ENCODE measurements at places on chromosomes 2 and 18.
A peak's percentile ranks its signal among the peaks of the same experiment; 100 is the strongest.

- DNase-seq = no peak
Observed at GRCh38 chr18:78981394-78981831, 1.8 kb downstream of the SALL3 start.

GRCh38 chr2:105798595-105798994 is 53.9 kb downstream of the NCK2 start:
- DNase-seq = no peak

DNA sequence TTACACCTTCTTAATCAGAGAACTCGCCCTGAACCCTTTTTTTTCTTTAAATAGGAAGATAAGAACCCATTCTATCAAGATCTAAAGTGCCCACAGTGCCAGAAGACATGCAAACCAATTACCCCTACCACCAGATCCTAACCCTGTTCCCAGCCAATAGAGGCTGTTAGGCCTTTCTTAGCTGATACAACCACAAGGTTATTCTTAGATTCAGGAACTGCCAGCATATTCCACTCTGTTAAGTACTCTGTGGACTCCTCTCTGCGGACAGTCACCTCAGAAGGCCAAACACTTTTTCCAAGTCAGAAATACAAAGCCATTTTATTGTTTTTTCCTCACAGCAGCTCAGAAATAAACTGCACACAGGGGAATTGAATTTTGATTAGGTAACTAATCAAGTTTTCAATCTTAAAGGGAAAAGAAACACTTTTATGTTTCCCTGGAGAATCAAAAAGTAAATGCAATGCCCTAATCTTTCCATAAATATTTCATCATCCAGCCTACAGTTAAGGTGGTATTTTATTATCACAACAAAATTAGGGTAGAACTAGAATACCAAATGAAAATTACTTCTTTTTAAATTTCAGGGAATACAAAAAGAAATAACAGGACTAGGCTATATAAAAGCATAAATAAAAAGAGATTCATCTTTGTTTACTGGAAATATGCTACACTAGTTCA is 111.4 kb downstream of the NBAS start:
- no peak for DNase-seq

- DNase-seq = no peak
Observed at GRCh38 chr2:53708988-53709387, 58.6 kb upstream of the CHAC2 start.

DNA sequence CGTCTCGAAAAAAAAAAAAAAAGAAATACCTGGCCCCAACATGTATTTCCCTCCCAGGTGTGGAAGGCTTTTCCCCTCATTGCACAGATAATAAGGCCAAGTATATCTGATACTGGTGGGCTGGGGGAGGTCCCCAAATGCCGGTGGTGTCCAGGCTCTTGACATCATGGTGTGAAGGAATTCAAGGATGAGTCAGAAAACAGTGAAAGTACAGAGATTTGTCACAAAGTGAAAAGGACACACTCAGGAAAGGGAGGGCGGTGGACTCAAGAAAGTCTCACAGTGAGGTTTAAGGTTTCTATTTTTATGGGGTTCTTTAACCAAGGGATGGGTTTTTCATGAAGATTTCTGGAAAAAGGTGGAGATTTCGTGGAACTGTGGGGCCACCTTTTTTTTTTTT is 37.8 kb upstream of the FZD5 start:
- no peak for DNase-seq

DNA sequence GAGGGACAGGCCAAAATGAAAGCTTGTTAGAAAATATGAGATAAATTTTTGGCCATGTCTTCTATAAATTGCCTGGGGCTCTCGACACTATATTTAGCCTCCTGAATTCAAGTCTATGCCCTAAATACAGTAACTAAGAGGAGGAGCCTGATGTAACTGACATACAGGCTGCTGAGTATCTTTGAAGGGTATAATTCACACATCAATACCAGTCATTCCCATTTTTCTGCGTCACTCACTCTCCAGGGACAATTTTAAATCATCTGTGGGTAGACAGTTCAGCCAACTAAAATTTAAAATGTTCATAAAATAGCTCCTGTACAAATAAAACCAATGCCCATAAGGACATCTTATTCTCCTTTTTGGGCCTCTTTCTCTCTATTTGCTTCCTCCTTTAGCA is 105.9 kb downstream of the AP1S3 start:
- no peak for DNase-seq

DNA sequence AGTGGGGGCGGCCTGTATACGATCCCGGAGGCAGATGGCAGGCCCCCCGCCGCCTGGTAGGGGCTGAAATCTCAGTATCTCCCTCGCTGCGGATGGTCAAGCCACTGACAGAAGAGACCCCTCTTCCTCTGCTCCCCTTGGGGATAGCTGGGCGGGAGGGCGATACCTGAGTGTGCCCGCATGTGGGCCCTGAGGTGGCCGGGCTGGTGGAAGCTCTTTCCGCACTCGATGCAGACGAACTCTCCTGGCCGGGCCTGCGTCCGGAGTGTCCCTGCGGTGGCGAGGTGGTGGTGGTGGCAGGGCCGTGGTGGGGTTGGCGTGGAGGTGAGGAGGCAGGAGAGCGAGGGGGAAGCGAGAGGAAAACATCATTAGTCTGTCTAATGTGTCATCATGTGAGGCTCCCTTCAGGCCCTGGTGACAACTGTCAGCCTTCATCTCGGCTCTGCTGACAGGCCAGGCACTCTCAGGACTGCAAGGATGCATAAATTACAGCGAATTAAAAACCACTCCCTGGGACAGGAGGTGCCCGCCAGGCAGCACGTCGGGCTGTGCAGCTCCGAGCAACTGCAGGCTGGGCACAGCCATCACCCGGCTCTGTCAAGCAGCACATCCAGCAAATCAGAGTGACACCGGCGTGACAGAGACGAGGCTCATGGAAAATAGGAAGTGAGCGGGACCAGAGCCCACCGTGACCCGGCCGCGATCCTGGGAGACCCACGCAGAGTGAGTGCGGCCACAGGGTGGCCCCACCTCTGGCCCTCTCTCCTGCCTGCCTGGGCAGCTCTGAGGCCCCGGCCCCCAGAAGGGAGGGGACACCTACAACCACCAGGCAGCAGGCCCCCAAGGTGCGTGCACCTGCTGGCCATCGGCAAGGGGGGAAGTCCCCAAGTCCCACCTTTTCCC is 123.5 kb downstream of the ZNF516 start:
- DNase-seq = no peak

DNA sequence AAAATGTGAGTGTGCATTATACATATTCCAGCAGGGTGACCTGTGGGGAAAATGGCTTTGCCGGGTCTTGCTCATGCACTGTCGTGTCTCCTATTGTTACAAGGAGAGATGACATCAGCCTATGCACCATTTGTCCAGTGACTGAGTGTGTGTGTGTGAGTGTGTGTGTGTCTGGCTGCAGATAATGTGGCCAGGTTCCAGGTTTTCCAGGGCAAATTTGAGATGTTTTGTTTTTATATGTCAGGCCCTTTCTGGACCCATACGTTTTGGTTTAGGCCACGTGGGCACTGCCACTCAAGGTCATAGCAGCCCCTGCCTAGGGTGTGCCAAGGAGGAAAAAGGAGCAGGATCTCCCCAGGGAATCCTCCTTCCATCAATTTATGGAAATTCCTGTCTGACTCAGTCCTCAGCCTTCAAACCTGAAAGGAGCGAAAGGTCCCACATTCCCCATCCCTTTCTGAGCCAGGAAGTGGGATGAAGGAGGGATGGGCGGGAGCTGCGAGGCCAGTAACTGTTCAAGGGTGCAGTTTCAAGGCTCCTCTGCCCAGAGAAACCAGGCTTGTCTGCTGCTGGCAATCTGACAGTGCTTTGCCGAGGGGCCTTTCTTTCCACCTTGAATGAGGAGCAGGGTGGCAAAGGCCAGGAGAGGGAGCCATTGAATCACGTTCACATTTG is 93.0 kb upstream of the SMAD2 start:
- no peak for DNase-seq

- no peak for DNase-seq
Observed at GRCh38 chr2:80209458-80209857, 95.1 kb downstream of the LRRTM1 start.

- no peak for DNase-seq
Observed at GRCh38 chr2:38907743-38908562, 18.3 kb downstream of the ARHGEF33 start.

- no peak for DNase-seq
Observed at GRCh38 chr2:213017404-213017803, 134.0 kb downstream of the IKZF2 start.

DNA sequence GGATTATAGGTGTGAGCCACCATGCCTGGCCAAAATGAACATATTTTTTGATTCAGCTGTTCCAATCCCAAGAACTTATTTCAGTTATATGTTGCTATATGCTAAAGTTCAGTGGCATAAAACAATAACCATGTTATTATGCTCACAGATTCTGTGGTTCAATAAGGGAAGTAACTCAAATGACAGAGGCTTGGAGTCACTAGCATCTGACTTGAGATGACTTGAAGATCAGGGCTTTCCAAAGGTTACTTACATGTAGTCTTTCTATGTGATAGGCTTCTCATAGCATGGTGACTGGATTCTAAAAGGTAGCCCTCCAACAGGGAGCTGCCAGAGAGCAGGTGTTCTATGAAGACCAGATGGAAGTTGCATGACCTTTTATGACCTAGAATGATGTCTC is 17.2 kb downstream of the CLK1 start:
- no peak for DNase-seq

DNA sequence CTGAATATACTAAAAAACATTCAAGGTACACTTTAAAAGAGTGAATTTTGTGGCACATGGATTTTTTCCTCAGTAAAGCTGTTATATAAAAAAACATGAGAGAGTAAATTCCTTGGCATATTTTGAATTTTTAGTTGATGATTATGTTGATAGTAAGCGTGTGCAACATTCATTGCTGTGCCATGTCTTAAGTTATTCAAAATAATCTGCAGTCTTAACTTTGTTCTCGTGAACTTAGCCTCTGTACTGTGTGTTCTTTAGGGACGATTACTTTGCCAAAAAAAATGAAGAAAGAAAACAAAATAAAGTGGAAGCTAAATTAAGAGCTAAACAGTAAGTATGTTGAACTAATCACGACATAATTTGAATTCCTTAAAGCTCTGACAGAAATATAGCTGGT is 9.6 kb downstream of the SSB start:
- no peak for DNase-seq

DNA sequence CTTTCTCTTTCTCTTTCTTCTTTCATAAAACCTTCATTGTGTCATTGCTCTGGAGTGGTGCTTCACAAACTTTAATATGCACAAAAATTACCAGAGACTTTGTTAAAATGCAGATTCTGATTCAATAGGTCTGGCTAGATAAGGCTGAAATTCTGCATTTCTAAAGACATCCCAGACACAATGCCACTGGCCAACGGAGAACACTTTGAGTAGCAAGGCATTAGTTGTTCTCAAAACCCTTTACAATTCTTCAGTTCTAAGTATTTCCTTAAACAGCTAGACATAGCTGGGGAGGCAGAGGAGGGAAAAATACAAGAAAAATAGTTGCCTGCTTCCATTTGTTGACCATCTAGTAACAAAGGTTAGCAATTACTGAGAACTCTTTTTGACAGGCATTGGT is 101.8 kb upstream of the PIK3C3 start:
- DNase-seq = no peak

GRCh38 chr2:79855264-79856006 is 342.6 kb downstream of the CTNNA2 start:
- no peak for DNase-seq

- no peak for DNase-seq
Observed at GRCh38 chr18:77617694-77618093, 368.0 kb downstream of the GALR1 start.

- DNase-seq = no peak
Observed at GRCh38 chr2:8022908-8023640, 658.8 kb upstream of the ID2 start.

DNA sequence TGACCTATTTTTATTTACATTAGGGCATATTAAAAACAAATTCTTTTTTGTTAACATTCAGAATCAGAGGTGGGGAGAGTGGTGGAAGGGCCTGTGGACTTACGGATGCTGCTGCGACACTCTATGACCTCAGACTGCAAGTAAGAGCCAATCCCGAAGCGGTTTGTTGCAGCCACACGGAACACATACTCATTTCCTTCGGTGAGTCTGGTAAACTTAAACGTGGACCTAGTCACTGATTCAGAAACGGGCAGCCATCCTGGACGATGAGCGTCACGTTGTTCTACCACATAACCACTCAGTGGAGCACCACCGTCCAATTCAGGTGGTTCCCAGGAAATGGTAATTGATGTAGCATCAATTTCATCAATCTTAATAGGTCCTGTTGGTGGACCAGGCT is 61.9 kb downstream of the PLEKHA3 start:
- no peak for DNase-seq

- no peak for DNase-seq
Observed at GRCh38 chr2:241836292-241836691, 22.4 kb downstream of the PDCD1 start.

- no peak for DNase-seq
Observed at GRCh38 chr2:190678444-190679162, 29.7 kb downstream of the NAB1 start.

GRCh38 chr2:157174321-157174720 is 83.2 kb upstream of the GALNT5 start:
- peak; percentile 49 for DNase-seq

- no peak for DNase-seq
Observed at GRCh38 chr2:233439191-233439590, 84.9 kb downstream of the DGKD start.

GRCh38 chr2:201837824-201838431 is 31.6 kb downstream of the CDK15 start:
- no peak for DNase-seq

DNA sequence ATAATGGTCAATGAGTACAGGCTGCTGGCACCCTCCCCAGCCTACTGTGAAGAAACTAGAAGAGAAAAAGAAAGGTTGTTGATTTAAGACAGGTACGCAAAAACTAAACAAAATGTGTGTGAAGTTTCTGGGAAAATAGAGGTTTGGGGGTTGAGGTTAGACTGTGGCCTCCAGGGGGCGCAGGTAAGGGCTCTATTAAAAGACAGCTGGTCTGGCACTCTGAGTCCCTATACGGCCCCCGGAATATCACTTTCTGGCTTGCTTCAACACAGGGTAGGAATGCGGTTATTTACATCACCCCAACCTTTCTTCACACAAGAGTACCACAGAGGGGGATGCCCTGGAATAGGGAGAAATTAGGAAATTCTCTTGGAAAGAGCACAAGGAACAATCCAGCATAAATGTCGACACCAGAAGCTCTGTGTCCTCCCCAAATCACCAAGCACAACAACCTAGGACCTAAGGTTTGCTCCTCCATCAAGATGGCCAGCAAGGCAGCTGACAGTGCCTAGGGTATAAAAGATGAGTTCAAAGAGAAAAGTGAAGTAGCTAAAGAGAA is 480.8 kb upstream of the KLHL29 start:
- no peak for DNase-seq
